Thoracic aorta (tissue), 2 donors: ENCODE measurements at places on chromosomes 7 and 10.

DNA sequence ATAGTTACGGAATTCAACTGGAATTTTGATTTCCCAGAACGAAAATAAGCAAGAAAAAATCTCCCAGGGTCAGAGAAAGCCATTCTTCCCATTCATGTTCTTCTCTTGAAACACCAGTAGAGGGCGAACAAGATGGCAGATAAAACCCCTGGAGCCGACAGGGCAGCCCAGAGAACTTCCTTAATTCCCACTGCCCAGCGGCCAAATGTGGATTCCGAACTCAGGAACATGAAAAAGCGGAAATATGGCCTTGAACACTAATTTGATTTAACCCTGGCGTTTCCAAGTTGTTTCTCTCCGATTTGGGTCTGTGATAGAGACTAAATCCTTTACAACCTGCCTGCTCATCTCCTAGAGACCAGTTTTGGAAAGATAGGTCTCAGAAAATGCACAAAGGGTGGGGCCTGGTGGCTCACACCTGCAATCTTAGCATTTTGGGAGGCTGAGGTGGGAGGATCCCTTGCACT lies 100.7 kb upstream of the WAC start:
- DNase-seq: no peak
- no peak overlapping the region for H3K4me3 ChIP-seq
- H3K27ac ChIP-seq: no peak overlapping the region
- no peaks in the 10 kb centered on the region for H3K36me3 ChIP-seq
- H3K27me3 ChIP-seq: no peaks in the 10 kb centered on the region

- no peak overlapping the region for H3K4me3 ChIP-seq
- H3K27ac ChIP-seq: no peak overlapping the region
- peaks cover 34% of the 10 kb centered on the region for H3K4me1 ChIP-seq
- no peaks in the 10 kb centered on the region for H3K36me3 ChIP-seq
These were observed 287.4 kb downstream of the C7orf25 start for GRCh38 chr7:42624471-42624870.

DNA sequence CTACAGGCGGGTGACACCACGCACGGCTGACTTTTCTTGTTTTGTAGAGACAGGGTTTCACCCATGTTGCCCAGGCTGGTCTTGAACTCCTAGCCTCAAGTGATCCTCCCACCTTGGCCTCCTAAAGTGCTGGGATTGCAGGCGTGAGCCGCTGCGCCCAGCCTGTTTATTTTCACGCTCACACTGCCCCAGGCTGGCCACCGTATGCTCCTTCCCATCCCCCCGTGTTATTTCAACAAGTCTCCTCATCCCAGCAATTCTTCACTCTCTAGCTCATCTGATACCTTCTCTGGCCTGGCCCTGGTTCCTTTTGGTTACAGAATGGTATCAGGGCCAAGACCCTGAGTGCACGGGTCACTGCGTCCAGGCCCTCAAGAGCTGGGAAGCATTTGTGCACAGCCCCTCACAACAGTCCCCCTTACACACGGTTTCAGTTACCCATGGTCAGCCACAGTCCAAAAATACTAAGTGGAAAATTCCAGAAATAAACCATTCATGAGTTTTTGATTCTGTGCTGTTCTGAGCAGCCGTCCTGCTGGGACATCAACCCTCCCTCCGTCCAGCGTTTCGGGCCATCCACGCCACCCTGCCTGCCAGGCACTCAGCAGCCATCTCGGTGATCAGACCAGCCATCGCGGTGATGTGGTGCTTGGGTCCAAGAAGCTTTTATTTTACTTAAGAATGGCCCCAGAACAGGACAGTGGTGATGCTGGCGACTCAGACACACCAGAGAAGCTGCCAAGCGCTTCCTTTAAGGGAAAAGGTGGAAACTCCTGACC lies 8.9 kb downstream of the COX19 start:
- peaks cover 22% of the 10 kb centered on the region for H3K4me1 ChIP-seq
- no peak for DNase-seq
- H3K36me3 ChIP-seq: peaks cover 32% of the 10 kb centered on the region
- peak overlapping the region; percentile 94 for H3K27ac ChIP-seq
- H3K27me3 ChIP-seq: no peaks in the 10 kb centered on the region

DNA sequence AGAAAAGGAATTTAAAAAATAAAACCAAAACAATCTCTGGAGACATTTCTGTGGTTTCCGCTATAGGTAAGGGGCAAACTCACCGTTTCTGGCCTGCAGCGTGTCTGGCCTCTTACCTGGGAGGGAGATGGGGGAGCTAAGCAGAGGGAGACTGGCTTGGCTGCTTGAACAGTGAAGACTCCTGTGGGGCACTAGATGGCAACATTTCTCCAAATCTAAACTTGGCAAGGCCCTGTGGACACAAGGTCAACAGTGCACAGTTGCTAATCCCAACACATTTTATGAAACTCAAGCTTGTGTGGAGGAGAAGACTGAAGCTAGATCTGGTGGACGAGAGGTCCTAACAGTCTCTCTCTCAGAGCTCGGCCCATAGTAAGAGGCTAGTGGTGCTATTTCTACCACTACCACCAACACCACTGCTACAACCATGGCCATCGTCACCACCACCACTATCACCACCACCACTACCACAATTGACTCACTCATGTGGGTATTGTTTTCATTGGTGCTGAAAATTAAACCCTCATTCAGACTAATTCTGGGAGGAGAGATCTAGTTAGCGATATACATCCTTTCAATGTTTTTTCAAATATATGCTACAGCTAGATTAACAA lies 28.4 kb upstream of the CDHR3 start:
- H3K4me3 ChIP-seq: no peak overlapping the region
- H3K27ac ChIP-seq: no peak overlapping the region
- no peaks in the 10 kb centered on the region for H3K36me3 ChIP-seq
- H3K27me3 ChIP-seq: no peaks in the 10 kb centered on the region
- no peak for DNase-seq

DNA sequence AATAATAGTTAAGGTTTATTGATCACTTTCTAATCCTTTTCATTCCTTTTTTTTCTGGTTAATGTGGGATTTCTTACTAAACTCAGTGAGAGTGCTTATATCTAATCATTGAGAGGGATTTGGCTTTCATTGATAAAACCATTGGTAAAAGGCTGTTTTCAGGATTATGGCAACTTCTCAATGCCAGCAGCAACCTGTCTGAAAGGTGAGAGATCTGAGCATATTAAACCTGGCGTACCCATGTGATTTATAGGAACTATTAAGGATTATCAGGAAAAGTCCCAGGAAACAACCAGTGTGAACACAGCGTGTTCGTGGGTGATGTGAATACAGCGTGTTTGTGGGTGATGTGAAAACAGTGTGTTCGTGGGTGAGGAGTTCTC lies 65.9 kb downstream of the PDIA4 start:
- peak overlapping the region; percentile 77 for H3K4me3 ChIP-seq
- H3K4me1 ChIP-seq: peaks cover 7% of the 10 kb centered on the region
- H3K27ac ChIP-seq: no peak overlapping the region
- no peak for DNase-seq

GRCh38 chr10:132634241-132634946 lies 96.8 kb downstream of the INPP5A start:
- DNase-seq: no peak
- peaks cover 90% of the 10 kb centered on the region for H3K4me1 ChIP-seq
- H3K27ac ChIP-seq: peak overlapping the region; percentile 99
- no peaks in the 10 kb centered on the region for H3K36me3 ChIP-seq

DNA sequence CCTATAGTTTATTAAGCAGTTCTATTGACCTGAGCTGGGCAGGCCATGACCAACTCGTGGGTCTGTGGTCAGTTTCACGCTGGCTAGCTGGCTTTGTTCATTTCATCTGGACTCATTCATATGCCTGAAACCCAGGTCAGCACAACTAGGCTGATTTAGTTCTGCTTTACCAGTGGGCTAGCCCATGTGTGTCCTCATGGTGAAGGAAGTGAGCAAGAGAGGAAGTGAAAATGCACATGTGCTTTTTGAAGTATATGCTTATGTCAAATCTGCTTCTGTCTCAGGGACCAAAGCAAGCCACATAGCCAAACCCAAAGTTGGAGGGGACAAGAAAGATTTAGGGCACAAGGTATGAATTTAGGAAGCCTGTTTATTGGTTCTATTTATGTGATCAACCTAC lies 154.5 kb downstream of the RNF133 start:
- no peak overlapping the region for H3K4me3 ChIP-seq
- no peak overlapping the region for H3K27ac ChIP-seq
- no peaks in the 10 kb centered on the region for H3K36me3 ChIP-seq
- H3K27me3 ChIP-seq: no peaks in the 10 kb centered on the region
- peaks cover 4% of the 10 kb centered on the region for H3K4me1 ChIP-seq
- DNase-seq: no peak

GRCh38 chr7:94907026-94907810 lies at the start of gene PPP1R9A:
Gene PPP1R9A, plus strand, starts transcription at chr7:94907594. Its CDS starts 2,520 bp downstream, at chr7:94910114.
- no peaks in the 10 kb centered on the region for H3K27me3 ChIP-seq
- H3K4me1 ChIP-seq: no peaks in the 10 kb centered on the region
- no peak for DNase-seq
- no peaks in the 10 kb centered on the region for H3K36me3 ChIP-seq

GRCh38 chr10:29403208-29403607 lies 114.3 kb downstream of the LYZL1 start:
- no peaks in the 10 kb centered on the region for H3K27me3 ChIP-seq
- no peak overlapping the region for H3K27ac ChIP-seq
- no peak overlapping the region for H3K4me3 ChIP-seq
- H3K36me3 ChIP-seq: no peaks in the 10 kb centered on the region
- H3K4me1 ChIP-seq: no peaks in the 10 kb centered on the region

DNA sequence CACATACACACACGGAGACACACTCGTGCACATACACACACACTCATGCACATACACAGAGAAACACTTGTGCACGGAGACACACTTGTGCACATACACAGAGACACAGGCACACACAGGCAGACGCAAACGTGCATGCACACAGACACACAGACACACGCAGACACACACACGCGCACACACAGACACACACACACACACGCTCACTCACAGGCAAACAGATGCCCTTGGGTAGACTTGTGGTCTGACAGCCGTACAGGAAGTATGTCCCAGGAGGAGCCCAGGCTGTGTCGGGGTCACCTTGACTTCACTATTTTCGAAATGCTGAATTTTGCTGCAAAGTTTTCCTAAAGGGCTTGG lies 538.0 kb downstream of the DNAJB6 start:
- no peak overlapping the region for H3K4me3 ChIP-seq
- no peak overlapping the region for H3K27ac ChIP-seq
- H3K27me3 ChIP-seq: no peaks in the 10 kb centered on the region
- H3K36me3 ChIP-seq: no peaks in the 10 kb centered on the region
- no peak for DNase-seq

GRCh38 chr10:58158806-58159205 lies 108.9 kb downstream of the IPMK start:
- no peak for DNase-seq
- H3K27me3 ChIP-seq: no peaks in the 10 kb centered on the region
- no peaks in the 10 kb centered on the region for H3K4me1 ChIP-seq
- no peak overlapping the region for H3K27ac ChIP-seq
- H3K36me3 ChIP-seq: no peaks in the 10 kb centered on the region

GRCh38 chr7:36277249-36277542 lies 112.5 kb upstream of the ANLN start:
- no peak for DNase-seq
- no peak overlapping the region for H3K27ac ChIP-seq
- no peak overlapping the region for H3K4me3 ChIP-seq

- H3K27me3 ChIP-seq: no peaks in the 10 kb centered on the region
- no peaks in the 10 kb centered on the region for H3K4me1 ChIP-seq
- H3K36me3 ChIP-seq: no peaks in the 10 kb centered on the region
These were observed 391.8 kb upstream of the ETV1 start for GRCh38 chr7:14381306-14381705.

DNA sequence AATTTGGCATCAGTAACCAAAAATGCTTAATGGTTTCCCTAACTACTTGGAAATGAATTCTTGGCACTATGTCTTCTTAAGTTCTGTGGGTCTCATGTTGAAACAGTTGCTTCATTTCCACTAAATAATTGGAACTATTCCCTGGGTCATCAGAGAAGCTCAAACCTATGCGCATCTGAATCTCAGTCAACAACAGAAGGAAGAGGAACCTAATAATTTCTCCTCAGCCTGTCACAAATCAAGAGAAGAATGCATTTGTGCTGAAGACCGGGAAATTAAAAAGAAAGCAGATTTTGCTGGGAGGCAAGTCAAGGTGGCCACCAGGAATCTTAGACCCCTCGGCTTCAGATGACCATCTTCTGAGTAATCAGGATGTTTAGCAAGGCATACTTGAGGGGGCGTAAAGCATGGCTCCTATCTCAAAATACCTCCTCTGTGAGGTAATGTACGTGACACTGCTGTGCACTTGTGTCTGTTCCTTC lies 41.4 kb downstream of the TOMM7 start:
- no peak overlapping the region for H3K4me3 ChIP-seq
- no peaks in the 10 kb centered on the region for H3K36me3 ChIP-seq
- DNase-seq: no peak

- peaks cover 62% of the 10 kb centered on the region for H3K4me1 ChIP-seq
- H3K4me3 ChIP-seq: peak overlapping the region; percentile 21
- no peak overlapping the region for H3K27ac ChIP-seq
These were observed 9.1 kb downstream of the AHR start for GRCh38 chr7:17307558-17307957.
